ENCODE measurements at places on chromosomes 2 and 18.
A peak's percentile ranks its signal among the peaks of the same experiment; 100 is the strongest.

DNA sequence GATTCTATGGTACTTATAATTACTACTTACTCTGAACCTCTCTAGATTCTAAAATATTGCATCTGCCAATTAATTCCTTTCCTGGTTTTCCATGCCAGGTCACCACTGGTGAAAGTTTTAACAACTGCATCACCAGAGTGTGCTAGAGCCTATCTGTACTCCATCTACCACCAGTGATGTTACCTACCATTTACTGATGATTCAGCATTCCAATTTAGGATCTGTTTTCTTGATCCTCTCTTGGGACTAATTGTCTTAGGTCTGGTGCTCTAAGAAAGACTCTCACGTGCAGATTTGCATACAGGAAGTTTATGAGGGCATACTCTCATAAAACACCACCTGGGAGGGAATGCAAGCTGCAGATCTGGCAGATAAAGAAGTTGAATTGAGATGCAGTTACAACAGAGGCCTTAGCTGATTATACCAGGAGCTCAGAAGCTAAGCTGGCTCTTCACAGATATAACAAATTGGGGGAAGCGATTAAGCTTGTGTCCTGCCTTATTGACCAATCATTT lies 347.6 kb upstream of the VRK2 start:
- H3K27ac ChIP-seq = no peak overlapping the region
- H3K4me3 ChIP-seq = no peak overlapping the region
- DNase-seq = no peak

GRCh38 chr18:59461171-59461570 lies 102.1 kb upstream of the LMAN1 start:
- no peak overlapping the region for H3K4me3 ChIP-seq
- no peaks in the 10 kb centered on the region for H3K36me3 ChIP-seq
- H3K4me1 ChIP-seq = no peaks in the 10 kb centered on the region

DNA sequence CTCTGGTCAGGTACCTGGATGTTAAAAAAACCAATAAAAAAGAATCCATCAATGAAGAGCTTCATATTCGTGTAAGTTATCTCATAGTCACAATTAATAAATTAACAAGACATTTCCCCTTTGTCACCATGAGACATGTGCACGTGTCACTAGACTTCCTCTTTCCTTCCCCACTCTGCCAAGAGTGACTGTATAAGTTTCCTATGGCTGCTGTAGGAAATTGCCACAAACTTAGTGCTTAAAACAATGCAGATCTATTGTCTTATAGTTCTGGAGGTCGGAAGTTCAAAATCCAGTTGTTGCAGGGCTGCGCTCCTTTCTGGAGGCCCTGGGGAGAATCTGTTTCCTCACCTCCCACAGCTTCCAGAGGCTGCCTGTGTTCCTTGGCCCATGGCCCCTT lies 35.8 kb downstream of the SLC9A4 start:
- H3K36me3 ChIP-seq = no peaks in the 10 kb centered on the region
- DNase-seq = no peak

GRCh38 chr2:38997781-38998180 lies 108.1 kb downstream of the ARHGEF33 start:
- H3K27ac ChIP-seq = no peak overlapping the region
- H3K4me3 ChIP-seq = no peak overlapping the region
- peak; percentile 88 for DNase-seq
- no peaks in the 10 kb centered on the region for H3K4me1 ChIP-seq

- H3K36me3 ChIP-seq = no peaks in the 10 kb centered on the region
- no peak for DNase-seq
- H3K27me3 ChIP-seq = no peaks in the 10 kb centered on the region
- no peak within 1 kb of the TSS for H3K27ac ChIP-seq
- H3K4me3 ChIP-seq = no peak within 1 kb of the TSS
- peaks cover 7% of the 10 kb centered on the region for H3K4me1 ChIP-seq
Measured at GRCh38 chr2:100142393-100142792, at the start of gene AFF3. AFF3 (minus strand) TSS chr2:100142590; CDS start chr2:100104454, 38,136 bp downstream.

DNA sequence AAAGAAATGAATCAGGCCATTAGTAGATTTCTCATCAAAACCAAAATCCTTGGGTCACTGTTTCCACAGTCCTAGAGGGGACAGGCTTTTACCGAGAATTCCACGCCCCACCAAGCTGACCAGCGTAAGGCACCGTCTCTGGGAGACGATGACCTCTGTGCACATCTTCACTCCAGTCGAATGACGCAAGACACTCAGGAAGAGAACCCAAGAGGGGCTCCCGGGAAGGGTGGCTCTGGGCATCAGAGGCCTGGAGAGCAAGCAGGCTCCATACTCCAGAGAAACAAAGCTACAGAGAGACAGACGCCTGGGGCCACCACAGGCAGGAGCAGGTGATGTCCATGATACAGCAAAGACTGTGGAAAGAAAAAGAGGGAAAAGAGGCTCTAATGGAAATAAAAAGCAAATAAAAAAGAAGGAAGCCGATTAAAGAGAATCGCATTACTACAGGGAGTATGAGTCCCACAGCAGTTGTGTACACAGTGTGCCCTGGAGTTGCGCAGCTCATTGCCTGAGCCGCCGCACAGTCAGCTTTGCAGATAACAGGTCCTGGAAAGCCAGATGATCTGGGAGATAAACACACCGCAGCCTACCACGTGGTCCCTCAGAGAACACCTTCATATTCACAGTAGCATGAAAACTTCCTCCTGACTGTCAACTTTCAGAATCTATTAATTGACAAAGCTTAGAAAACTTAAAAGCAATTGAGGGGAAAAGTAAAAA lies 572.7 kb upstream of the SALL3 start:
- no peak for DNase-seq
- no peak overlapping the region for H3K27ac ChIP-seq
- H3K4me1 ChIP-seq = peaks cover 9% of the 10 kb centered on the region
- no peaks in the 10 kb centered on the region for H3K27me3 ChIP-seq

DNA sequence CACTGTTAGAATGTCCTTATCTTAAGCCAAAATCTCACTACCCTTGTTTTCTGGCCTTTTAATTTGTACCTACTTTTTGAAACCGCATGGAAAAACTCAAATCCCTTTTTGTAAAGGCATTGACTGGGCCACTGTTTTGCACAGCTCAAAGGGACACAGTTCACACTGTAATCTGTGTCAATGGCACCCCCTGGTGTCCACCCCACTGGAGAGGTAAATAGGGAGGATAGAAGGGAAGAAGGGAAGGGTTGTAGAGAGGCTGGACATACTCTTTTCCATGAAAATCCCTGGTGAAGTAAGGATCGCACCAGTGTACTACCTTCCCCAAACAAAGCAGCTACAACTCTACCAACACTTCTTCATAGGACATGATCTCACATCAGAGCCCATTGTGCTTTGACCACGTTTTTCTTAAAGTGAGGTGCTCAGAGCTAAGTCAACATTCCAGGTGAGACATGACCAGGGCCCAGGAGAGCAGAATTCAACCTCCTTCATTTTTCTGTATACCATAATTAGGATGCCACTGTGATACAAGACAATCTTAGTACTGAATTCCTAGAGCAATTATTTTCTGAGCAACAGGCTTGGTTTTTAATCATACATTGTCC lies 92.4 kb upstream of the RMDN2 start:
- peak; percentile 90 for DNase-seq
- H3K4me3 ChIP-seq = no peak overlapping the region
- no peak overlapping the region for H3K27ac ChIP-seq
- no peaks in the 10 kb centered on the region for H3K27me3 ChIP-seq
- H3K4me1 ChIP-seq = peaks cover 6% of the 10 kb centered on the region

- no peak overlapping the region for H3K27ac ChIP-seq
- peaks cover 38% of the 10 kb centered on the region for H3K4me1 ChIP-seq
- H3K36me3 ChIP-seq = no peaks in the 10 kb centered on the region
- H3K27me3 ChIP-seq = no peaks in the 10 kb centered on the region
- peak overlapping the region; percentile 96 for H3K4me3 ChIP-seq
Measured at GRCh38 chr2:158458617-158458920, 1.8 kb downstream of the PKP4 start.

DNA sequence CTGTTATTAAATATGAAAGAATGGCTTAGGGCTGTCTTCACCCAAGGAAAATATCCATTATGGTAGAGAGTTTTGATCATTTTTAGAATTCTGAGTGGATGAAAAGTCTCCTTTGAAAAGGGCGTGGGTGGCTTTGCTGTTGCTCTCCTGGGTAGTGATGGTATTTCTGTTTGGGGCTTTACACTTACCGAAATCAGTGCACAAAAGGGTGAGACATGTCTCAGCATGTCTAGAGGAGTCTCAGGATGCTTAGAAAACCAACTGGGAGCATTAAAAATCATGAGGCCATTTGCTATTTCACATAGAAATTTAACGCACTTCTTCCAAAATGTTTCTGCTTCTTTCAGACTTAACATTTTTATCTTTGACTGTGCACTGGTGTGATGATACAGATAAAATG lies 49.6 kb downstream of the ZCCHC2 start:
- H3K27me3 ChIP-seq = no peaks in the 10 kb centered on the region
- H3K27ac ChIP-seq = no peak overlapping the region
- no peak for DNase-seq
- no peak overlapping the region for H3K4me3 ChIP-seq

- no peak overlapping the region for H3K27ac ChIP-seq
- no peak overlapping the region for H3K4me3 ChIP-seq
- no peaks in the 10 kb centered on the region for H3K27me3 ChIP-seq
- peaks cover 5% of the 10 kb centered on the region for H3K4me1 ChIP-seq
Measured at GRCh38 chr2:177329064-177329463, 63.5 kb upstream of the AGPS start.

GRCh38 chr2:191376981-191377629 lies 131.9 kb downstream of the MYO1B start:
- peaks cover 2% of the 10 kb centered on the region for H3K4me1 ChIP-seq
- peak; percentile 49 for DNase-seq
- H3K4me3 ChIP-seq = no peak overlapping the region
- no peaks in the 10 kb centered on the region for H3K36me3 ChIP-seq
- no peaks in the 10 kb centered on the region for H3K27me3 ChIP-seq
- no peak overlapping the region for H3K27ac ChIP-seq

DNA sequence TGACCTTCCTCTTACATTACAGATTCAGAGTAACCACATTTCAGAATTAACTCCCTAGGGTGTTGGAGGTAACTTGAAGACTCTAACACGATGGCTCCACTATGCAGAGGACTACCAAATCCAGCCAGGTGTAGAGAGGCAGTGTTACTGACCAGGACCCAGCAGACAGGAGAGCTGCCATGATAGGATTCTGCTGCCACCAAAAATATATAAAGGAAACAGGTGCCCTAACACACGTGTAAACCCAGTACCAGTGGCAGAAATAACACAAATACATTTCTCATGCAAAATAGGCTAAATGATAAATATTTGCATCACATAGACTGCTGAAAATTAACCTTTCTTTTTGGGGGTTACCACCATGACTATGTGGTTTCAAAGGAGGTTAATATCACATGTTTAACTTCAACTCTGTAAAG lies 7.0 kb downstream of the ZBTB14 start:
- no peak overlapping the region for H3K27ac ChIP-seq
- no peaks in the 10 kb centered on the region for H3K27me3 ChIP-seq
- no peak overlapping the region for H3K4me3 ChIP-seq
- no peaks in the 10 kb centered on the region for H3K4me1 ChIP-seq

GRCh38 chr2:201660293-201660895 lies 17.1 kb upstream of the TMEM237 start:
- no peak for DNase-seq
- no peak overlapping the region for H3K27ac ChIP-seq
- H3K27me3 ChIP-seq = no peaks in the 10 kb centered on the region
- H3K36me3 ChIP-seq = no peaks in the 10 kb centered on the region
- no peak overlapping the region for H3K4me3 ChIP-seq

GRCh38 chr2:119112230-119112629 lies 46.3 kb downstream of the C1QL2 start:
- H3K4me1 ChIP-seq = no peaks in the 10 kb centered on the region
- no peak overlapping the region for H3K4me3 ChIP-seq
- peak; percentile 5 for DNase-seq
- no peak overlapping the region for H3K27ac ChIP-seq
- H3K36me3 ChIP-seq = no peaks in the 10 kb centered on the region
- H3K27me3 ChIP-seq = no peaks in the 10 kb centered on the region

DNA sequence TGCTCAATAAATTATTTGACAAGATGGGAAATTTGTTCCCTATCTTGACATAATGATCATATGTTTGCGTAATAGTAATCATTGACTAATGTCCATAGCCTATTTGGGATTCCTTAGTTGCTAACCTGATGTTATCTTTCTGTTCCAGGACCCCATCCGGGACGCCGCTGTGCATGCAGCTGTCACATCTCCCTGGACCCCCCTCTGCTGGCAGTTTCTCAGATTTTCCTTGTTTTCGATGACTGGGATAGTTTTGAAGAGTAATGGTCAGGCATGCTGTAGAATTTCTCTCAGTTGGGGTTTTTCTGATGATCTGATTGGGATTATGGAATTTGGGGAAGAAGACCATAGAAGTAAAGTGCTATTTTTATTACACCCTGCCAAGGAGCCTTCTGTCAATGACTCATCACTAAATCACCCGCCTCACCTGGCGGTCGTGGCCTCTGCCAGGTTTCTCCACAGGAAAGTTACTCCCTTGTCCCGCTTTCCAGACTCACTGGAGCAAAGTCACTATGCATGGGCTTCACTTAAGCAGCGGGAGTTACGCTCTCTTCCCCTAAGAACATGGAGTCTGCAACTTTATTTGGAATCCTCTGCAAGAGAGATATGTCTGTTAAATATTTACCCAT lies 19.9 kb upstream of the TMEM18 start:
- H3K4me3 ChIP-seq = no peak overlapping the region
- H3K4me1 ChIP-seq = no peaks in the 10 kb centered on the region
- no peaks in the 10 kb centered on the region for H3K27me3 ChIP-seq
- no peak for DNase-seq
- no peak overlapping the region for H3K27ac ChIP-seq
- H3K36me3 ChIP-seq = no peaks in the 10 kb centered on the region

DNA sequence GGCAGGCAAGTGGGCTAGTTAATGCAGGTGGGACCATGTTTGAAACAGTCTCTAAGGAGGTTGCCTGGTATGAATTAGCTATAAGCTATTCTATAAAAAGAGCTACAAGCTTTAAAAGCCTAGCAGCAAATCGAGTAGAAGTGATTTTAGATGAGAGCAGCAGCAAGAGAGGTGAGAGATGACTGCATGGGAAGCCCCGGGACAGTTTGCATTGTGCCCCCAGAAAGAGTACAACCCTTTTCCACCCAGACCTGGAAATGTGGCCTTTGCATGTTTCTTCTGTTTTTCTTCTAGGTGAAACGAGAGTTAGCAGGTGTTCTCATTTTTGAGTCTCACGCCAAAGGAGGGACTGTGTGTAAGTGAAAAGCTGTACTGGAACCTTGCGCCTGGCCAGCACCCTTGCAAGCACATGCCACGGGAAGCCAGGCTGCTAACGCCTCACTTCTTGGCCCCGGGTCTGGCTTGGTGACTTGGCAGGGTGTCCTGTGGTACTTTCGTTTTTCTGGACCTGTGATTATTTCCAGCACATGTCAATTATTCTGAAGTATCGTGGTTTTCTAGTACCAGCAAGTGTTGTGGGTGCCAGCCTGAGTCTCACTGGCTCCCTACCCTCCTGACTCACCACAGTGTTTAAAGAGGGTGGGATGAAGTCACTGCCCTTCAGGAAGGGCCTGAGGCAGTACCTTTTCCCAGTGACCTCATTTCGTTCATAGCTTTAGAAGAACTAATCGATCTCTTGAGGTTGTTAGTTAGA lies 90.3 kb upstream of the MAP3K20 start:
- no peaks in the 10 kb centered on the region for H3K36me3 ChIP-seq
- H3K27me3 ChIP-seq = no peaks in the 10 kb centered on the region
- H3K4me3 ChIP-seq = no peak overlapping the region
- H3K4me1 ChIP-seq = no peaks in the 10 kb centered on the region
- DNase-seq = no peak

- H3K36me3 ChIP-seq = no peaks in the 10 kb centered on the region
- no peaks in the 10 kb centered on the region for H3K27me3 ChIP-seq
- peaks cover 9% of the 10 kb centered on the region for H3K4me1 ChIP-seq
- peak; percentile 66 for DNase-seq
Measured at GRCh38 chr2:144330951-144331673, 188.8 kb downstream of the ZEB2 start.

GRCh38 chr18:37565977-37566478 lies 430 bp upstream of the CELF4 start:
- DNase-seq = peak; percentile 73
- peaks cover 4% of the 10 kb centered on the region for H3K27me3 ChIP-seq
- no peak overlapping the region for H3K27ac ChIP-seq
